ENCODE measurements at places on chromosomes 2 and 18.

DNA sequence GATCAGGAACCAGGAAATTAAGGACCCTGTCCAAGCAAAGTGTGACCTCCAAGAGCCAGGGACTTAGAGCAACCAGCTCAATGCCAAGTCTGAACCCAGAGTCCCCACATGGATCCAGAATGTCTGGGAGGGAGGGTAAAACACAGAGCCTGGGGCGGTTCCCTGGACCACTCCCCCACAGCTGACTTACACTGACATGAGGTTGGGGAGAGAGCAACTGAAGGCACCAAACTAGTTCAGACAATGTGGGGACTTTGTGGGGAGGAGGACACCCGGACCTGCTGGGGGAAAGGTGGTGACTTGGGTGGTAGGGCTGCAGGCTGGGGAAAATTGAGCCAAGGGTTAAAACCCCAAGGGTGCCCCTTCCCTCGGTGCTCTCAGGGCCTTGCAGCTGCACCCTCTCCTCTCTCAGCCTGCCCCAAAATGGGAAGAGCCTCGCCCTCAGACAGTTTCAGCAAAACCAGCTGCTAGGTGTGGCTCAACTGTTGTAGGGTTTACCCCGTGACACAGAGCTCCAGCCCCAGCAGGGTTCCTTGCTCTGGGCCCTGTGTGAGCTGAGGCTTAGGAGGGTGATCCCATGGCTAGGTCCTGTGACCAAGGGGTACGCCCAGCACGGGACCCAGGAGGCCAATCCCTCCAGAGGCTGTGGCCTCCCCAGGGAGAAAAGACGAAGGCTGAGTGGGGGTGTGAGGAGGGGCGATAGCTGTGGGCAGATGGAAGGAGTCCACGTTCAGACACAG is 28.6 kb downstream of the MARCO start:
- DNase-seq, result no peak

DNA sequence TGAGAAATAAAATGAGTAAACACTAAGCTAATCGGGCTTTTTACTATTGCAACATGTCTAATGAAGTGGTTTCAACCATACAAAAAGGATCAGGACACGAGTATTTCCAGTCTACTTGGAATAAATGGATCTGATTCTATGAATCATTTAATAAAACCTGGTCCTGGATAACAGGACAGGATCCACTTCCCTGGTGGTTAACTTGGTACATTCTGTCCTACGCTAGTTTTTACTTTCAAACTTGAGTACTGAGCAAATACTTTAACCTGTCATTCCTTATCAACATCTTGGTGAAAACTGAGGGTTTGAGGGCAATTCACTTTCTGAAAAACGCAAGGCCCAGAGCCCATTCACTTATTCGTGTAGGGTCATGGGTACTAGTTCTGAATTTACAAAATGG is 33.5 kb downstream of the CHST10 start:
- no peak for DNase-seq

- DNase-seq, result no peak
Observed at GRCh38 chr2:156553714-156554442, 117.7 kb downstream of the GPD2 start.

- no peak for DNase-seq
Observed at GRCh38 chr2:174595116-174595809, 2.3 kb downstream of the WIPF1 start.

GRCh38 chr2:64644458-64645382 is 9.0 kb downstream of the SERTAD2 start:
- DNase-seq, result peak; percentile 63

DNA sequence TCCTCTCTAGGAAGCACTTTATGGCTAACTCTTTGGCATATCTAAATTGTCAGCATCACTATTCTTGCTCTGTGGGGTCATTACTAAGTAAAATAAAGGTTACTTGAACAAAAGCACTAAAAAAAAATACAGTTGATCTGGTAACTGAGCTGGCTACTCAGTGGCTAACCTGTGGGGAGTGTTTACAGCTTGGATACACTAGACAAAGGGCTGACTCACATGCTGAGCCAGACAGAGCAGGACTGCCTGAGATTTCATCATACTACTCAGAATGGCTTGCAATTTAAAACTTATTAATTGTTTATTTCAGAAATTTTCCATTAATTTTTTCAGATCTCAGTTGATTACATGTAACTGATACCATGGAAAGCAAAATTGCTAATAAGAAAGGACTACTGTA is 1690.4 kb upstream of the SLC39A10 start:
- DNase-seq, result no peak
